ENCODE measurements at places on chromosomes 6 and 20.

DNA sequence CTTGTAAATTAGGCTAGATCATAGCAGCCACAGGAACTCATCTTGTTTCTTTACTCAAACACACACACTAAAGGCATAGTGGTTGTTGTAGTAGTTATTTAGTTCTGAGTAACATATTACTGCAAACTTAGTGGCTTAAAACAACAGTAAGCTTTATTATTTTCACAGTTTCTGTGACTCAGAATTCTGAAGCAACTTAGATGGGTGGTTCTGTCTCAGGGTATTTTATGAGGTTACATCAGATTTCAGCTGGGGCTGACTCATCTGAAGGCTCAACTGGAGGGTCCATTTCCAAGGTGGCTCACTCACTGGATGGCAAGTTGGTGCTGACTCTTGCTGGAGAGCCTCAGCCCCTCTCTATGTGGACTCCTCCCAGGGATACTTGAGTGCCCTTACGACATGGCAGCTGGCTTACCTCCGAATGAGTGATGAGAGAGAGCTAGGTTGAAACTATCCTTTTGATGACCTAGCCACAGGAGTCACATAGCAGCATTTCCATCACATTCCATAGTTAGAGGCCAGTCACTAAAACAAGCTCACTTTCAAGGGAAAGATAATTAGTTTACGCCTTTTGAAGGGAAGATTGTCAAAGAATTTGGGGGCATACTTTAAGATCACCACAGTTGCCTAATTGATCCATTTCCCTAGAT is 136.5 kb upstream of the PRND start:
- no peak for DNase-seq

DNA sequence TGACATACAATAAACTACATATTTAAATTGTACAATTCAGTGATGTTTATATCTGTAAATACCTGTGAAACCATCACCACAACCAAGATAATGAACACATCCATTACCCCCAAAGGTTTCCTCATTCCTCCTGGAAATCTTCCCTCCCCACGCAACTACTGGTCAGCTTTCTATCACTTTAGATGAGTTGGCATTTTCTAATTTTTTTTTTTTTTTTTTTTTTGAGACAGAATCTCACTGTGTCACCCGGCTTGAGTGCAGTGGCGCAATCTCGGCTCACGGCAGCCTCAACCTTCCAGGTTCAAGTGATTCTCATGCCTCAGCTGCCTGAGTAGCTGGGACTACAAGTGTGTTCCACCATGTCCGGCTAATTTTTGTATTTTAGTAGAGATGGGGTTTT is 31.7 kb upstream of the ECI2 start:
- DNase-seq = no peak

- no peak for DNase-seq
Measured at GRCh38 chr6:13927203-13927602, 2.5 kb downstream of the RNF182 start.

DNA sequence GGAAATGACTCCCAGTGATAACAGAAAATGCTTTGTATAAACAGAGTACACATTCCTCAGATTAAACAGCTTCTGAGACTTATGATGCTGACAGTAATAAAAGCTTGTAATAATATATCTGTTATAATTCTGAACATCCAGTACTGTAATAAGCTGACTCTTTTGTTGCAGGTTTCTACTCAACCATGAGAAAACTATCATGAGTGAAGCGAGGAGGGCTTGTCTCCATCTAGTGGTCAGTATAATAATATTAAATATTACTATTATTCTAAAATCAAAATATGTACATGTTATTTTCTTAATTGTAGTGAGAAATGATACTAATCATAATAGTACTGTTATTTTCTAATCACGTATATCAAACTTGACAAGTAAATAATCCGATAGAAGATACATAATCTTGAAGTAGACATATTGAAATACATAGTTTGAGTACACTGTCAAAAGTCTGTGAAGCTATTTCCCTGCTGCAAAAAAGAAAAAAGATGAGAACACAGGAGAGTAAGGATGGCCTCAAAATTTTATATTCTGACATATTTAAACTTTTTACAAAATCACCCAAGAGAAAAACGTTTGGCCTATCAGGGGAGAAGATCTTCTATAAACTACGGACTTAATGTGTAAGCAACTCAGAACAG is 183.1 kb downstream of the MOXD1 start:
- DNase-seq = no peak

DNA sequence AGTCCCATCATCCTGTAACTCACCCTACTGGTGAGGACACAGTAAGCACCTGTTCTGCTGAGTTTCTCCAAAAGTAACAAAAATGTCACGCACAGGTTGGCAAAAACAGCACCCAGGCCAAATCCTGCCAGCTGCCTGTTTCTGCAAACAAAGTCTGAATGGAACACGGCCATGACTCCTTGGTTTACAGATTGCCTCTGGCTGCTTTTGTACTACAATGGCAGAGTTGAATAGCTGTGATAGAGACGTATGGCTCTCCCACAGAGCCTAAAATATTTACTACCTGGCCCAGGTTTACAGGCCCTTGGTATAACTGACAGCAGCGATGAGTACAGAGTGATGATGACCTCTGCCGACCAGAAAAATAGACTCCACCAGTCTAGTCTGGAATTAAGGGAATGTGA is 52.6 kb downstream of the CNKSR3 start:
- DNase-seq = no peak

- DNase-seq = no peak
Measured at GRCh38 chr20:40134176-40134575, 554.9 kb downstream of the MAFB start.

- no peak for DNase-seq
Measured at GRCh38 chr6:105769987-105770386, 316.1 kb upstream of the PRDM1 start.

- peak; percentile 40 for DNase-seq
Measured at GRCh38 chr20:45128099-45128498, 3.8 kb upstream of the WFDC12 start.

- peak; percentile 60 for DNase-seq
Measured at GRCh38 chr20:32536851-32537656, 48.1 kb downstream of the NOL4L start.
